ENCODE measurements at places on chromosomes 2 and 18.

- no peak for DNase-seq
Measured at GRCh38 chr2:193409951-193410350, 1215.2 kb upstream of the TMEFF2 start.

DNA sequence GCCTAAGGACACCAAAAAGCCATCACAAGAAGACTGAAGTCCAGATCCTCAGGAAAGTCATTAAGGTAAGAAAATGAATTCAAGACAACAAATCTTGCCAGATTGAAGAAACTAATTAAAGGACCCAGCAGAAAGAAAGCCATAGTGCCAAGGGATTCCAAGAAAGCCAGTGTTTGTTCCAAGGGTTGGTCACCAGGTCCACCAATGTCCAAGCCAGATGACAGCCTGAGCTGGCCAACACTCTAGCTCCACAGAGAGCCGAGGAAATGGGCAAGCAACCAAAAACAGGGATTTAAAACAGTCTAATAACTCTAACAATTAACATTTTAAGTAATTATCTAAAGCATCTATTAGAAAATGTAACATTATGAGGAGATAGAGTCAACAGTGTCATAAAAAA is 49.2 kb downstream of the DNER start:
- no peak for DNase-seq

DNA sequence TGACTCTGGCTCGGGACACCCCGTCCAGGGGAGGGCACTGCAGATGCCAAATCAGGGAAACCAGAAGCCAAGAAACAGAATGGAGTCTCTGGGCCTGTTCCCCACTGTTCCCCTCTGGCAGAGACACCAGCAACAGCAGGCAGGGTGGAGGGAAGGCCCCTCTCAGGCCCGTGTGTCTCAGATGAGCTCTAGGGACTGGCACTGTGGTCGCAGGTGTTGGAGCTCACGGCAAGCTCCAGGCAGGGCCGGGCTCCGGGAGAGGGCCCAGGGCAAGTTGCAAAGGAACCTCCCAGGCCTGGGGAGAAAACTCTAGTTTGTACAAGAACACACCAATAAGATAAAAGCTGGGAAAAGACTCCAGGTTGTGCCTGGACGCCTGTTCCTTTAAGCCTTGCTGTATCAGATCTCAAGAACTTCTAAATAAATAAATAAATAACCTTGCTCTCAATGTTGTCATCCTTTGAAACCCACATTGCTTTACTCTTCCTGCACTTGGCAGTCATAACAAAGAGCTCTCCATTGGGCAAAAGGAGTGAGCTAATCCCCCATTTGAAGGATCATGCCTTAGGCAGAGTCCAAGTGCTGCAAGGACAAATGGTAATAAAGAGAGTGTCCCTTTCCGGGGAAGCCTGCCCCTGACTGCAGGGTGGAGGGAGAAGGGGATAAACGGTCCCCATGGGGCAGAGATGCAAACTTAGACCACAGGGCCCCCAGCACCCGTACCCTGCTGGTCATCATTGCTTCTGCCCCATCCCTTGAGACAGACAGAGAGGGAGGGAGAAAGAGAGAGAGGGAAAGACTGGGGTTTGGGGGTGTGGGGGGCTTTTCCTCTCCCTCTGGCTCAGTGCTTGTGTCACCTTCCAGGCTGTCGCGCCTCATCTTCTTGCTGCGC is 33.3 kb downstream of the CNGA3 start:
- DNase-seq: no peak

DNA sequence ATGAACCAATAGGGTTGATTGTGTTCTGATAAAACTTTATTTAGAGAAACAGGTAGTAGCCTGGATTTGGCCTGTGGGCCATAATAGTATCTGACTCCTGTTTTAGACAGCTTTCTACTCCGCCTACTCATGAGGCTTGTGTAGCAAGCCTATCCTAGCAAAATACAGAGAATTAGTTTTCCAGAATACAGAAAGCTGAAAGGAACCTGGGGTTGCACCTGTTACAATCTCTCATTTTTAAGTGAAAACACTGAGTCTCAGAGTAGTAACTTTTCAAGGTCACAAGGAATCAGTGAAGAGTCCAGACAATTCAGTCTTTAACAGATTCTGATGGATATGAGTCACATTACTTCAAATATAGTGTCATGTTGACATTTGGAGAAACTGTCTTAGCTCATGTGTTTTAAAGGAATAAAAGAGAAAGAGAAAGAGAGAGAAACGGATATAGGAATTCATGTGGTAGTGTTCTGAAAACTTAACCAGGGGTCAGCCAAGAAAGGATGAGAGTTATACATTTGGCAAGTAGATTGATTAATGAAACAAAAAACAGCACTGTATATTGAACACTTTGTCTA is 17.0 kb downstream of the ARHGAP28 start:
- DNase-seq: no peak

DNA sequence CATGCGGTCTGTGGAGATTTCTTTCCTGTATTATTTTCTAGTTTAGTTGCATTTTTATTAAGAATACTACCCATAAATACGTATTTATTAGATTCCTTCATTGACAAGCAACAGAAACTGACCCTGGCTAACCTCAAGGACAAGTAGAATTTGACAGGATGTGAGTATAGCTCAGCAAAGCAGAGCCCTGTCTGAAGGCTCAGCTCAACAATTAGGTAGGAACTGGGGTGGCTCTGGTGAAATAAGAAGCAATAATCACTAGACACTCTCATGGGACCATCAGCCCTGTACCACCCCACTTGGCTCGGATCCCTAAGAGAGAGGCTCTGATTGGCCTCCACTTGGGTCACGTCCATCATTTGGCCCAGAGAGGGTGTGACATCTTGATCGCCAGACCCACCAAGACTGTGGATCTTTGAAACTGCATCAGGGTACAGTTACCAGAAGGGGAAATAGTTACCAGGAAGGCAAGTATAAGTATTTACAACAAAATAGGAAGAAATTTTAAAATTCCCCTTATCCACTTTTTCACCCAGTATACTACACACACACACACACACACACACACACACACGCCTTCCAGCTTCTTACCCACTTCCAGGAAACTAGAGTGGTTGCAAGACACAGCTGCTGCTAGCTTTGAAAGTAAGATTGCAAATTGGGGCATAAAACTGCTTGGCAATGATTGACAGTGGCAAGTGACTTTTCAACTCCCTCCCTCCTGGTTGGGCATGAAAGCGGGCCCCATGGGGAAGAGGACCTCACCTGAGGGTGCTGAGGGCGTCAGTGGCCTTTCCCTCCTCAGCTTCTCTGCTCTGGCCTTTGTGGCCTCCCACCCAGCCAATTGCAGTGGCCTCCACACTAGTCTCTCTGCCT is 41.8 kb downstream of the KCTD18 start:
- no peak for DNase-seq
